ENCODE measurements at places on chromosomes 1 and 21.

DNA sequence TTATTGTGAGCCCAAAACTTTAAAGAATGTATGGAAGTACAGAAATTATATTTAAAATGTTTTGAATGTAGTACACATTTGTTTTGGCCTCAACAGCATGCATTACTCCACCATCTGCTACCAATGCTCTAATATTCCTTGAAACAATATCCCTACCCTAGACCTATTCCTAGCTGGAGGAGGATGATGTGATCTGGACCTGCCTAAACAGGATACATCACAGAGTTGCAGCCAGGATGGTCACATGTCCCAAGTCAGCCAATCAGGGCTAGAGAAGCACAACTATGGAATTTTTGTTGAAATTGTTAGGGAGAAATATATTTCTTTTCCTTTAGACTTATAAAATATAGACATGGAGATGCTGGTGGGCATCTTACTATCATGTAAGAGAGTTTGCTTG is 623.3 kb upstream of the NR5A2 start:
- no peak for DNase-seq

DNA sequence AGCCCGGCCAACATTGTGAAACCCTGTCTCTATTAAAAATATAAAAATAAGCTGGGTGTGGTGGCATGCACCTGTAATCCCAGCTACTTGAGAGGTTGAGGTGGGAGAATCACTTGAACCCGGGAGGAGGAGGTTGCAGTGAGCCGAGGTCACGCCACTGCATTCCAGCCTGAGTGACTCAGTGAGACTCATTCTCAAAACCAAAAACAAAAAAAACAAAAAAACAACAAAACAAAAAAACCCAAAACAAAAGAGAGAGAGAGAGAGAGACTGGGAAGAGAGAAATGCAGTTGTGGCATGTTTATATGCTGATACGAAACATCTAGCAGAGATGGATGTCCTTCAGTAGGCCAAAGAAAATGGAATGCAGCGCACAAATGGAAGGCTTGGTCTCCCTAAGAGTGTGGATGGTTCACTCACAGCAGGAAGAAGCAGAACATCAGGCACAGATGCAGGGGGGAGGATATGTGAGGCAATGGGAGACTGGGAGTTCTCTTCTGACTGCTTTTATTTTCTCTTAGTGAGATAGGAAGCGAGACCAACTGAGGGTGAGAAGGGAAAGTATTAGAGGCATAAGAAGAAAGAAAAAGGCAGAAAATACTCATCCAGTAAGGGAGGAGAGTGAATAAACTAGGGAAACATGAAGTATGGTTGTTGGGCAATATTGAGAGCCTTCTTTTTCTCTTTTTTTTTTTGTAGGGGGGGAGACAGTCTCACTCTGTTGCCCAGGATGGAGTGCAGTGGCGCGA is 16.0 kb downstream of the THEM4 start:
- DNase-seq, result no peak

DNA sequence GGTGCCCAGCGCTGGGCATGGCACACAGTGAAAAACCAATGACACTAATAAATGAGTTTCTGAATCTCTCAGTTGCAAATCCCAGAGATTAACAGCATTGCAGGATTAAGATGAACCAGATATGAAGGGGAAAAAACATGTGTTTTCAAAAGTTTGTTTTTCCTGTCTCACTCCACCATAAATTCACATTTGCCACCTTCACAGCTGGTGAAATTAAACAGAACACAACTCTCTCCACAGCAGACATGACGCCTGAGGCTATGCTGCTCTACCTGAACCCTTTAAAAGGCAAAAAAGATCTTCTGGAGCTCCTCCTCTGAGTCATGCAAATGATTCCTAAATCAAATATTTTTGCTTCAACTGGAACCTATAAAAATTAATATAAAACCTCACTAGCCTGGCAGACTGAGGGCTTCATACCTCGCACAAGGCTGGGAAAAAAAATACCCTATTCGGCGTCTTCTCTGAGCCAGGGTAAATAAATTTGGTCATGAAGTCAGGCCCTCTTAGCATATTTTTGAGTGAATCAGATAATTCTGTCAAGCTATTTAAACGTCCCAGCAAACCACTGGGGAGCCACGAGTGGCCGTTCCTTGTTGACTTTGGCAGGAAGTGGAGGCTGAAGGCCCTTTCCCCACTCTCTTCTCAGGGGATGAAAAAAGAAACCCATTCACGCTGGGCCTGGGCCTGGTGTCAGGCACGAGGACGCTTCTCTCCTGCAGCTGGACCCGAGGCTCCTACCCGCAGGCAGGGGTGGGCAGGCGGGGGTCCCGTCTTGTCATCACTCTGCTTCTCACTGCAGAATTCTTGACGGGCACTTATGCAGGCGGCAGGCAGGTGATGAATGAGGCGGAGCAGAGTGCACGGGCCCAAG is 53.0 kb downstream of the DMRTB1 start:
- no peak for DNase-seq

DNA sequence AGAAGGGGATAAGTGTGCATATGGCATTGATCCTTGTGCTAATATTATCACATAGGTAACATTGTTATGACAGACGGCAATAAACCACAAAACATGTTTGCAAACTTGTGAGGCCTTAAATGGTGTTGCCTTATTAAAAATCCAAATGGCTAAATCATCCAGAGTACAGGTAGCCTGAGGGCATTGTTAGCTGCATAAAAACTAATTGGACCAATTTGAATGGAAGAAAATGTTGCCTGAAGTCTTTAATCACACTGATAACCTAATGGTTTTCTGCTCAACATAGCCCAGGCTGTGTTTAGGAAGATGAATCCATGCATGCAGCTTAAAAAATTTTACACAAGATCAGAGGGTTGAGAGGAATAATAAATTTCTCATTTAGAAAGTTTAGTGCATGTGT is 19.4 kb upstream of the LRRC53 start:
- no peak for DNase-seq

DNA sequence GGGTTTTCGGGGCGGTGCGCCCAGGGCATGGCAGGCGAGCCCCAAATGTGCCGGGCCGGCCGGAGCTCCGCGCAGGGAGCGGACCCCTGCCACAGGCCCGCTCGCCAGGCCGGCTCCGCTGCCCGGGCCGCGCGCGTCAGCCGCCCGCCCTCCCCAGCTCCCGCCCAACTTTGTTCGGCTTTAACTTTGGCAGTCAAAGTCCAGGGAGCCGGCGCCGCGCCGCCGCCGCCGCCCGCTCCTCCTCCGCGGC is 488 bp downstream of the SLC35D1 start:
- peak; percentile 37 for DNase-seq

GRCh38 chr1:3495776-3496745 is 41.6 kb downstream of the ARHGEF16 start:
- DNase-seq, result no peak

DNA sequence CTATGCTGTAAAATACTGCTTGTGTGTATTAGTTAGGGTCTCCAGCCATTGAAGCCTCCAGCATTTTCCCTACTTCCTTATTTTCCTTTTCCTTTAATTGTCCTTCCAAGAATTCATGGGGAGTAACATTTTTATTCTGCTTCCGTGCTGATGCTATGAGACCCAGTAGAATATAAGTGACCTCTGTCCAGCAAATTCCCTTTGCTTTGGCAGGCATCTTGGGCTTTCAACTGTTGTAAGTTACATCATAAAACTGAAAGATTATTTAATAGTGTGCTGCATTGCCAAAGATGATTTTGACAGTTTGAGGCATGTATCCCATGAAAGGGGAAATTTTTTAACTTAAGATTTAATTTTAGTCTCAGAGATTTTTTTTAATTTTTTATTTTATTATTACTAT is 48.1 kb upstream of the B3GALT2 start:
- no peak for DNase-seq

DNA sequence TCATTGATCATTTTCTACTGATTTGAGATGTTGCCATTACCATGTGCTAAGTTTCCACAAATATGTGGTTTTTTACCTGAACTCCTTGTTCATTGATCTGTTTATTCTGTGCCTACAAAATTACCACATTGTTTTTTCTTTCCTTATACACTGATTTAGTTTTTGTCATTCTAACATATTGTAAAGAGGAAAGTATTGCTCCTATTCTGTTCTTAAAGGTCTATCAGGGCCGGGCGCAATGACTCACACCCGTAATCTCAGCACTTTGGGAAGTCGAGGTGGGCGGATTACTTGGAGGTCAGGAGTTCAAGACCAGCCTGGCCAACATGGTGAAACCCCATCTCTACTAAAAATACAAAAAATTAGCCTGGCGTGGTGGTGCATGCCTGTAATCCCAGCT is 75.1 kb downstream of the CAMTA1 start:
- peak; percentile 7 for DNase-seq

- no peak for DNase-seq
Measured at GRCh38 chr1:45685308-45686014, 872 bp downstream of the GPBP1L1 start.

DNA sequence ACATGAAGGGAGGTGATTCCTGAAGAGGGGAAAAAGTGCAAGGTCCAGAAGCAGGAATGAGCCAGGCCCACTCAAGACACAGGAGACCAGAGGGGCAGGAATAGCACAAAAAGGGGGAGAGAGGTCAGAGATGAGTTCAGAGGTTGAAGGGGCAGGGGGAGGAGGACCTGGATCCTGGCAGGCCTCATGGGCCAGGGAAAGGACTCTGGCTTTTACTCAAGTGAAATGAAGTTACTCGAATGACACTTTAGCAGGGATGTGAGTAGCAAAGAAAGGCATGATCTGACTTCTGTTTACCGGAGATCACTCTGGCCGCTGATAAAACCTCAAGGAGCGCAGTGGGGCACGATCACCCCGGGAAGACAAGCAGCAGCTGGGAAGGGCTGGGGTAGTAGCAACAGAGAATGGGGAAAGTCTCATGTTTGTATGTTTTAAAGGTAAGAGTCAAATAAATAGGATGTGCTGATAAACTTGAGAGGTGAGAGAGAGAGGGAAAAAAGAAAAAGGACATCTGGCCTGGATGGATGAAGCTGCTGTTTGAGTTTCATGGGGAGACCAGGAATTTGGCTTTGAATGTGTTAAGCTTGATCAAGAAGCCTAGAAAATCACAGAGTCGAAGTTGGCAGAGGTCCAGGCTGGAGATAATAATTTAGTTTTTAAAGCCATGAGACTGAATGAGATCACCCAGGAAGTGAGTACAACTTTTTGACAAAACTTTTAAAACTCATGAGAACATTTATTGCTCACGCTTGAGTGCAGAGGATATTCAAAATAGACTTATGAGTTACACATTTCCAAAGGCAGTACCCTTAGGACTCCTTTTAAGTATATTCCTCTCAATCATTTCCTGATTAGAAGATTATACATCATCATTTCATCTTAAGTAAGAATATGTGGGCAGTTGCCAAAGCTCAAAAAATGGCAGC is 156.0 kb downstream of the RERE start:
- DNase-seq, result peak; percentile 62

DNA sequence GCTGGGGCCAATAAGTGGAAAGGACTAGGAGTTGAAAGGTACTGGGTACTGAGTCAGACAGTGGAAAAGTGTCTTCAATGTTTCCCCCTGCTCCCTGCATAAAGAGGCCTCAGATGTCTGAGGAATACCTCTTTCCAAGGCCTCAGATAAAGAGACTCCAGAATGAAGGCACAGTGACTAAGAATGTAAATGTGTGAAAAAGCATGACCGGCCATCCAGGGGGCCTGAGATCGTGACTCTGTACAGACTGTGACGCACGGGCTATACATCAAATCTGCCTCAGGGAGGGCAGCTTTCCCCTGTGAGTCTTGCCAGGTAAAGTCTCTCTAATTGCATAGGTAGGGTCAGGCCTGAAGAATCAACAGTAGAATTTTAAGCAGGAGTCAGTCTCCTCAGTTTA is 1690.5 kb downstream of the KCNT2 start:
- DNase-seq, result no peak

- peak; percentile 95 for DNase-seq
Measured at GRCh38 chr1:205591522-205592351, 40.1 kb downstream of the ELK4 start.

GRCh38 chr1:28306301-28306949 is 22.4 kb upstream of the MED18 start:
- no peak for DNase-seq

DNA sequence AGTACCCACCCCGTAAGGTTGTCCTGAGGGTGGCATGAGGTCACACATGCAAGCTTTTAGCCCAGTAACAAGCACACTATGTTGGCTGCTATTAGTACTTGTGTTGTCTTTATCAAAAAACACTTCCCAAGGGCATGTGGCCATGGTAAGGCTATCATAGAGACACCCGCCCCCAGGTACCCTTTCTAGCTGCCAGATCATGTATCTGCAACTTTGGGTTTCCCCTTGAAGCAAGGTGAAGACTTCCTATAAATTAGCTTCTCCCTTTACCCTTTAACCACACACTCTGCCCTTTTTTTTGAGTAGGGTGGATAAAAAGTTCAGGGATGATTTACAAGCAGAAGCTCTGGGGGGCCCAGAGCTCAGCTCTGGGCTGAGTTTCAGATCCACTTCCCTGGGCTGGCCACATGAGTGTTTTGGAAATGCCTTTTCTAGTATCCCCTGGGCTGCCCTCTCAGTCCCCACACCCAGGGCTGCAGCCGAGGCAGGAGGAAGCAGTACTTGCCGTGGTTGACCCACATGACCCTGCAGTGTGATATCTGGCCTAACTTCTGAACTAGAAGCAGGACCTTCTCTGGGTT is 2.0 kb downstream of the ZDHHC18 start:
- no peak for DNase-seq

DNA sequence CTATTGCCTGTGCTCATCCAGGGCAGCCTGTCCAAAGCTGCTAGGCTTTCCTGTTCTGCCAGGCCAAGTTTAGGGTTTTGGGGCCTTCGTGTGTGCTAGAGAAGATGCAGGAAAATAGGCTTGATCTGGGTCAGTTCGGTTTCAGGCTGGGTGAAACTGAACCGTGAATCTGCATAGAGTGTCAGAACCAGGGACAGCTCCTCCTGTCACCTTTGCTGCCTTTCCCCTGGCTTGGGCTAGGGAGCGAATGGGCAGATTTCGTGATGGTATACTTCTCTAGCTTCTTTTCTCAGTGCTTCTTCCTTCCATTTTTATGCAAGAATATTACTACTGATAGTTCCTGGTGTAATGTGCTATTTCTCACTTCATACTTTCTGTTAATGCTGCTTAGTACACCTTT is 6.0 kb upstream of the AGO1 start:
- DNase-seq, result no peak

DNA sequence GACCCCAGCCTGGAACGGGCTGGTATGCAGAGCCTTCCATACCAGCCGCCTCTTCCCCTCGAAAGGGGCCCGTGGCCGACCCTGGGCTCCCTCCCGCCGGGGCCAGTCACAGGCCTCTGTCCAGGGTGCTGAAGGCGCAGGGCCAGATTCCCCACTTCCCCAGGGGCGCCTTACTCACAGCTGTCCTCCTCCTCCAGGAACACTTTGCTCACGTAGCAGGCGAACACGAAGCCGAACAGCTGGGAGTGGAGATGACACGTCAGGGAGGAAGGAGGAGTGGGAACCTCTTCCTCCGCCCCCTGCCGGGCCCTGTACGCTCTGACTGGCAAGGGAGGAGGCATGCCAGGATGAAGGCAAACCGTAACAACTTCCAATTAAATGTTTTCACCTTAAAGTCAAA is 57.3 kb downstream of the NKAIN1 start:
- DNase-seq, result peak; percentile 60

Data from stimulated activated CD4-positive, alpha-beta T cell treated with anti-CD3 and anti-CD28 coated beads, Interleukin-2, amount 100 ng/mL, for 24 hours (primary cell).